NCI-H2081 treated with DMSO at 0.1 percent for 48 hours (cell line): ENCODE measurements at places on chromosomes 2 and 18.

GRCh38 chr2:152359573-152360363 lies 24.8 kb downstream of the FMNL2 start:
- DNase-seq, result no peak

- no peak for DNase-seq
These were observed 194.3 kb downstream of the RTP5 start for GRCh38 chr2:242063850-242064249.

DNA sequence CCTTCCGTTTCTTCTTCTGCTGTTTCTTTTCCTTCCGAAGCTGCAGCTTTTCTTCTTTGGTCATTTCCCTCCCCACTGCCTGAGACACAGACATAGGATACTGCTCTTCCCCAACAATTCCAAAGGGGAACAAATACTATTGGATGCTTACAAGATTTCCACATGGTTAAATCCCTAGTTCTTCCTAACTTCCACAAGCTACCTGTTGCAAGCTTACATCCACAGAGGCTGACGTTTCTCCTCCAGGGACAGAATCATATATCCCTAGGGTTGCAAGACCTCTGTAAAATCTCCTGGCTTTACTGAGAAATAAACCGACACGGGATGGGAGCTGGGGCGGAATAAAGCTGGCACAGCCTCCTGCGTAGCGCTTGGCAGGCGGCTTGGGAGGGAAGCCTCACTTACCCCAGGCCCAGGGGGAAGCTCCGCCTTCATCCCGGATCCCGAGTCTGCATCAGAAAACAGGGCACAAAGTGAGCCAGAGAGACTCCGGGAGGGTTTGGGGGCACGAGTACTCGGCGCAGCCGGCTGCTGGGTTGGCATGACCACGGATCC lies 590 bp downstream of the EIF2B4 start:
- no peak for DNase-seq

- DNase-seq, result no peak
These were observed 1.8 kb downstream of the RNF138 start for GRCh38 chr18:32093523-32093922.

DNA sequence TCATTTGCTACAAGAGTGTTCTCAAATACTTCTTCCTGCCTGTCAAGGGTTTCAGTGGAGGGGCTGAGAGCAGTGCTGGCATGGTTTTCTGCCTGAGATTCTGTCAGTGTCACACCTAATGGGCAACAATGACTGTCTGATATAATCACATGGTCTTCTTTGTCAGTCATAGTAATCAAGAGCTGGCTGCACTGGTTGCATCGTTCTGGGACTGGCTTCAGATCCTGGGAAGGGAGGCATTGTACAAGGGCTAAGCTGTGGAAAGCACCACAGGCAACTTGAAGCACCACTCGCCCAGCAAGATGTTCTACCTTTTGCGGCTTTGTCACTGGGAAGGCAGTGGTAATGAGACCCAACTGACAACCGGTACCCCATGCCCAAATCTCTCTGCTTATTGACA lies 19.6 kb downstream of the ALS2 start:
- no peak for DNase-seq

- DNase-seq, result no peak
These were observed 111.3 kb upstream of the BOD1L2 start for GRCh38 chr18:57035590-57035989.
